IPS DF 6.9 (cell line): ENCODE measurements at places on chromosomes 13 and 19.
A peak's percentile ranks its signal among the peaks of the same experiment; 100 is the strongest.

GRCh38 chr13:85995788-85996418 is 196.7 kb upstream of the SLITRK6 start:
- no peaks in the 10 kb centered on the region for H3K27me3 ChIP-seq
- no peak for DNase-seq
- H3K27ac ChIP-seq: no peak overlapping the region
- H3K36me3 ChIP-seq: no peaks in the 10 kb centered on the region

GRCh38 chr13:83065108-83065507 is 817.2 kb downstream of the SLITRK1 start:
- H3K36me3 ChIP-seq: no peaks in the 10 kb centered on the region
- no peak for DNase-seq
- H3K4me3 ChIP-seq: no peak overlapping the region
- no peaks in the 10 kb centered on the region for H3K27me3 ChIP-seq
- H3K4me1 ChIP-seq: no peaks in the 10 kb centered on the region
- H3K27ac ChIP-seq: no peak overlapping the region

DNA sequence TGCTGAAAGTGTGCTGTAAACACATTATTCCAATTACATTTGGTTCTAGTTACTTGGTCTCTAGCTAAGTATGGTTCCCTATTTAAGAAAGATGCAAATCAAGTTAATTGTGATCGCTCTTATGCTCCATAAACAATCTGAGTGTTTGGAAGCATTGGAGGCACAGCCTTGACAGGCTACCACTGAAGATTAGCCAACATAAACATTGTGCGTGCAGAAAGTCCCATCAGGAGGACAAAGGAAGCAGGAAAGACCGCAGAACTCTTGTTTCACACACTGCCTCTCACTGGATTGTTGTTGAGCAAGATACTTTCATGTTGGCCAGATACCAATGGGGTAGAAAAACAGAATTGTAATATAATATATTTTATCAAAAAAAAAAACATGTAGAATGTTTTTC is 814.4 kb downstream of the EFNB2 start:
- no peak overlapping the region for H3K4me3 ChIP-seq
- H3K36me3 ChIP-seq: no peaks in the 10 kb centered on the region
- H3K4me1 ChIP-seq: no peaks in the 10 kb centered on the region
- H3K27me3 ChIP-seq: no peaks in the 10 kb centered on the region
- no peak overlapping the region for H3K27ac ChIP-seq
- DNase-seq: no peak

DNA sequence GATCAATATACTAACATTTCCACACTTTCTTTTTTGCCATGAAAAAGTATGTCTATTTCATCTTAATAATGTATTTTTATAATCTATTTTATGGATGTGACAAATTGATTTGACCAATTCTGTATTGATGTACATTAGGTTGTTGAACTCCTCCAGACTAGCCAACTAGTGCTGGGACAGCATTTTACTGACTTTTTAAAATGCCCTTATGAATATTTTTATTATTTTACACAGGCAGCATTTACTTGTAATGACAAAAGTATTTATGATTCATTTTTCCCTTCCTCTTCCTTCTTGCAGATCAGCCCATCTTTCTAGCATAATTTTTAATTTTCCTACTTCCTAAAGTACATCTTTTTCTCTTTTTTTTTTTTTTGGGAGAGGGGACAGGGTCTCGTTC is 918 bp upstream of the FUZ start:
- H3K27me3 ChIP-seq: no peaks in the 10 kb centered on the region
- H3K4me3 ChIP-seq: no peak overlapping the region
- no peak overlapping the region for H3K27ac ChIP-seq
- no peak for DNase-seq

DNA sequence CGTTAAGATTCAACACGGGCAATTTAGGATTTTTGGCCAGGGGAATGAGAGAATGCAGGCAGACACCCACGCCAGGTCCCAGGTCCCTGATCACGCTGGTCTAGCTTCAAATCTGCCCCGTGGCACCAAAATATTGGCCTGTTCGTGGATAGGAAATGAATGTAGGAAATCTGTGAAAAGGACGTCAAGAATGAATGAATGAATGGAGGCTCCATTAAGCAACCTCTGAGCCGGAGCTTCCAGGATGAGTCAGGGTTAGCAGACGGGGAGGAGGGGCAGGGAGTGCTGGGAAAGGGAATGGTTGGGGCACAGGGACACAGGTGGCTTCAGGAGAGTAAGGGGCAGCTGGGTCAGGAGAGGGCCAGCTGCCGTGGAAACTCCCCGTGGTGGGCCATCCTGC is 4.2 kb downstream of the SULT2B1 start:
- no peaks in the 10 kb centered on the region for H3K27me3 ChIP-seq
- H3K4me1 ChIP-seq: peaks cover 5% of the 10 kb centered on the region
- H3K27ac ChIP-seq: no peak overlapping the region
- DNase-seq: no peak
- no peak overlapping the region for H3K4me3 ChIP-seq

GRCh38 chr19:39428283-39429112 is 7.3 kb downstream of the RPS16 start:
- peak overlapping the region; percentile 34 for H3K27ac ChIP-seq
- H3K4me1 ChIP-seq: peaks cover 7% of the 10 kb centered on the region
- H3K36me3 ChIP-seq: peaks cover 26% of the 10 kb centered on the region
- no peaks in the 10 kb centered on the region for H3K27me3 ChIP-seq

DNA sequence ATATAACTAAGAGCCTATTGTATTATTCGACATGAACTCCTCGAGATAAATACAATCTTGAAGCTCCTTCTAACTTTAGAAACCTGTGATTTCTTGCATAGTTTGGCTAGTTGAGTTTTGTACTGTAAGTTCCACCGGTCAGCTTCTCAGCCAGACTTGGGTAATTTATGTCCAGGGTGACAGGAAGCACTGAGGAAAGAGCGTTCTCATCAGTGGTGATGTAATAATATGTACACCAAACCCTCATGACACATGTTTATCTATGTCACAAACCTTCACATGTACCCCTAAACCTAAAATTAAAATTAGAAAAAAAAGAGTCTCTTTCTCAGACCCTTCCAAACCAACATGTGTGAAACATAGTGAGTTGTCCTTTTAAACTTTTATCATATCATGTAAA is 205.7 kb downstream of the KCNRG start:
- H3K27me3 ChIP-seq: no peaks in the 10 kb centered on the region
- no peak overlapping the region for H3K27ac ChIP-seq
- no peak overlapping the region for H3K4me3 ChIP-seq
- no peak for DNase-seq

DNA sequence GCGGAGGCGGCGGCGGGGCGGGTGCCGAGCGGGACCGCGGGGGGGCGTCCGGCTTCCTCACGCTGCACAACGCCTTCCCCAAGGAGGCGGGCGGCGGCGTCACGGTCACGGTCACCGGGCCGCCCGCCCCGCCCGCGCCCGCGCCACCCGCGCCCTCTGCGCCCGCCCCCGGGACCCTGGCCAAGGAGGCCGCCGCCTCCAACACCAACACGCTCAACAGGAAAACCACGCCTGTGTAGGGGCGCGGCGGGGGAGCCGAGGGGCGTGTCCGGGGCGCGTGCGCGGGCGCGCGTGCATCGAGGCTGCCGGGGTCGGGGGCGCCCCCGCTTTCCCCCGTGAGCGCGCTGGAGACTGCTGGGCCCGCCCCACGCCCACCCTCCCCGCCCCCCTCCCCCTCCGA is 8.8 kb upstream of the CACNG6 start:
- H3K4me1 ChIP-seq: peaks cover 6% of the 10 kb centered on the region; the same call in 1 of the 2 replicates
- H3K27ac ChIP-seq: no peak overlapping the region
- no peaks in the 10 kb centered on the region for H3K27me3 ChIP-seq
- peak overlapping the region; percentile 27; the same call in 1 of the 2 replicates for H3K4me3 ChIP-seq
- no peak for DNase-seq

GRCh38 chr13:64428196-64428595 is 2801.9 kb downstream of the PCDH9 start:
- H3K27me3 ChIP-seq: no peaks in the 10 kb centered on the region
- H3K4me1 ChIP-seq: no peaks in the 10 kb centered on the region
- no peaks in the 10 kb centered on the region for H3K36me3 ChIP-seq

DNA sequence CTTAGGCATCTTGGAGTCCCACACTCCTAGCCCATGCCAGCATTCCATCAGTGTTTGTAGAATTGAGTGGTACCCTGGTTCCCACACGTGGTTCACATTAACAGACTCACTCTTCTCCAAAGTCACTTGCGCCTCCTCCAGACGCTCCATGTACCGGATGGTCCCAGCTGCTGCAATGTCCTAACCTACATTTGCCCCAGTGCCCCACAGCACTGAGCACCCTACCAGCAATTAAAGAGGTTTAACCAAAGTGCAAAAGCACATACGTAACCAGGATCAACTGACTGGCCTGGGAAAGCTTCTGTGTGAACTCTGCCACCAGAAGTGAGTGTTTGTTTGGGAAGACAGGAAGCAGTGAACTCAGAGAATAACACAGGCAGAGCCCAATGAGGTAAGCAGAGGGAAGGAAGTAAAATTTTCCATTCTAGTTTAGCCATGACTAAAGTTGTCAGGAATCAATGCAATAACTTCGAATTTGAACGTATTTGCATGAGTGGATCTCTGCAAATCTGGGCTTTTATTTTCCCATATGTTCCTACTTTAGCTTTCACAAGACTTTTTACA is 7.3 kb upstream of the MEDAG start:
- no peaks in the 10 kb centered on the region for H3K36me3 ChIP-seq
- peaks cover 2% of the 10 kb centered on the region; the same call in 1 of the 2 replicates for H3K4me1 ChIP-seq

- H3K36me3 ChIP-seq: no peaks in the 10 kb centered on the region
- no peak within 1 kb of the TSS for H3K27ac ChIP-seq
- H3K4me1 ChIP-seq: peaks cover 1% of the 10 kb centered on the region; the same call in 1 of the 2 replicates
Observed at GRCh38 chr19:55325172-55325571, at the start of gene TMEM150B. TSS of gene TMEM150B (minus strand) at chr19:55325341. CDS start at chr19:55321036, 4,305 bp downstream.

GRCh38 chr13:79812070-79812850 is 331.3 kb downstream of the NDFIP2 start:
- H3K4me3 ChIP-seq: no peak overlapping the region
- DNase-seq: no peak
- no peaks in the 10 kb centered on the region for H3K27me3 ChIP-seq
- H3K4me1 ChIP-seq: peaks cover 6% of the 10 kb centered on the region; the same call in 1 of the 2 replicates
- H3K36me3 ChIP-seq: no peaks in the 10 kb centered on the region

- no peaks in the 10 kb centered on the region for H3K27me3 ChIP-seq
- no peaks in the 10 kb centered on the region; the same call in 1 of the 2 replicates for H3K36me3 ChIP-seq
- no peak overlapping the region for H3K27ac ChIP-seq
- H3K4me3 ChIP-seq: no peak overlapping the region
- DNase-seq: no peak
Observed at GRCh38 chr19:12784394-12784870, 6.9 kb upstream of the JUNB start.

DNA sequence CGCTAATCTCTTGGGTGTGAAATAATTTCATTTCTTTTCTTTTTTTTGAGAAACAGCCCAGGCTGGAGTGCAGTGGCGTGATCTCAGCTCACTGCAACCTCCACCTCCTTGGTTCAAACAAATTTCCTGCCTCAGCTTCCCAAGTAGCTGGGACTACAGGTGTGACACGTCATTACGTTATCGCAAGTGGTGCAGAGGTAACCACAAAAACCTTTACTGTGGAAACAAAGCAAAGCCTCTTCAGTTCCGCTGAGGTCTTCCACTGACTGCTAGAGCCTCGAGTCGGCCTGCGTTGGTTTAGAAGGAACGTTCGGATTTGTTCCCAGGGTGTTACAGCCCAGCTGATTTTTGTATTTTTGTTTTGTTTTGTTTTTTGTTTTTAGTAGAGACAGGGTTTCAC is 2.0 kb upstream of the ZNF784 start:
- H3K4me3 ChIP-seq: no peak overlapping the region
- no peaks in the 10 kb centered on the region for H3K36me3 ChIP-seq
- H3K27ac ChIP-seq: no peak overlapping the region
- H3K4me1 ChIP-seq: no peaks in the 10 kb centered on the region
- DNase-seq: no peak
- H3K27me3 ChIP-seq: no peaks in the 10 kb centered on the region

- DNase-seq: no peak
- H3K4me3 ChIP-seq: no peak overlapping the region
- no peaks in the 10 kb centered on the region for H3K27me3 ChIP-seq
- H3K4me1 ChIP-seq: peaks cover 3% of the 10 kb centered on the region; the same call in 1 of the 2 replicates
Observed at GRCh38 chr19:1151917-1152587, 22.0 kb downstream of the SBNO2 start.

DNA sequence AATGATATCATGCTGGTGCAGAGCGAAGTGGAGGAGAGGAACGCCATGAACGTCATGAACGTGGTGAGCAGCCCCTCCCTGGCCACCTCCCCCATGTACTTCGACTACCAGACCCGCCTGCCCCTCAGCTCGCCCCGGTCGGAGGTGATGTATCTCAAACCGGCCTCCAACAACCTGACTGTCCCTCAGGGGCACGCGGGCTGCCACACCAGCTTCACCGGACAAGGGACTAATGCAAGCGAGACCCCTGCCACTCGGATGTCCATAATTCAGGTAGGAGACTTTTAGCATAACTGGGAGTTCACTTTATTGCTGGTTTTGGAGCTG is 3.3 kb downstream of the PCDH17 start:
- H3K27ac ChIP-seq: no peak overlapping the region
- H3K4me3 ChIP-seq: peak overlapping the region; percentile 34; the same call in 1 of the 2 replicates
- H3K4me1 ChIP-seq: peaks cover 10% of the 10 kb centered on the region
- H3K36me3 ChIP-seq: no peaks in the 10 kb centered on the region

- no peak for DNase-seq
- H3K27ac ChIP-seq: no peak overlapping the region
- peaks cover 4% of the 10 kb centered on the region; the same call in 1 of the 2 replicates for H3K4me1 ChIP-seq
Observed at GRCh38 chr13:42968906-42969305, 23.1 kb downstream of the EPSTI1 start.

DNA sequence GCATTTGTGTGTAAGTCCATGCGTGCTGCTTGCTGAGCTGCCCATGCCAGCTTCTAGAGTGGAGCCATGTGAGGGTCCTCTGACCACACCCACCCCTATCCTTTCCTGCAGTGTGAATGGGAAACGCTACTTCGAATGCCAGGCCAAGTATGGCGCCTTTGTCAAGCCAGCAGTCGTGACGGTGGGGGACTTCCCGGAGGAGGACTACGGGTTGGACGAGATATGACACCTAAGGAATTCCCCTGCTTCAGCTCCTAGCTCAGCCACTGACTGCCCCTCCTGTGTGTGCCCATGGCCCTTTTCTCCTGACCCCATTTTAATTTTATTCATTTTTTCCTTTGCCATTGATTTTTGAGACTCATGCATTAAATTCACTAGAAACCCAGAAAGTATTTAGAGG is 10.3 kb downstream of the TBCB start:
- DNase-seq: no peak
- H3K36me3 ChIP-seq: peaks cover 10% of the 10 kb centered on the region
- H3K27me3 ChIP-seq: no peaks in the 10 kb centered on the region
- H3K4me3 ChIP-seq: no peak overlapping the region
- no peaks in the 10 kb centered on the region for H3K4me1 ChIP-seq

DNA sequence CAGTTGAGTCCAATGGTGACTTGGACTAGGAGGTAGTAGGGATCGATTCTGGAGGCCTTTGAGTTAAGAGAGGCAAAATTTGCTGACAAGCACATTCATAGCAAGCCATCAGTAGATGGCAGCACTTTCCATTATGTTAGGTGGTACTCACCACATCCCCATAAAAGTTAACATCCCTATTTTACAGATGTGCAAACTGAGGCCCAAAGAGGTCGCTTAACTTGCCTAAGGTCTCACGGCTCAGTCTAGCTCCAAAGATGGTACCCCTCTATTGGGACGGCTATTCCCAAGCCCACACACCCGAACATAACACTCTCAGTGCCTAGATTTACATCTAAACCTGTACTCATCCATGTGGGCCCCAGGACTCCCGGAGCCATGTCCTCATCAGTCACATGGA is 21.5 kb upstream of the FOSB start:
- DNase-seq: no peak
- H3K27me3 ChIP-seq: no peaks in the 10 kb centered on the region
- H3K36me3 ChIP-seq: no peaks in the 10 kb centered on the region
